ENCODE measurements at places on chromosomes 1 and 21.

DNA sequence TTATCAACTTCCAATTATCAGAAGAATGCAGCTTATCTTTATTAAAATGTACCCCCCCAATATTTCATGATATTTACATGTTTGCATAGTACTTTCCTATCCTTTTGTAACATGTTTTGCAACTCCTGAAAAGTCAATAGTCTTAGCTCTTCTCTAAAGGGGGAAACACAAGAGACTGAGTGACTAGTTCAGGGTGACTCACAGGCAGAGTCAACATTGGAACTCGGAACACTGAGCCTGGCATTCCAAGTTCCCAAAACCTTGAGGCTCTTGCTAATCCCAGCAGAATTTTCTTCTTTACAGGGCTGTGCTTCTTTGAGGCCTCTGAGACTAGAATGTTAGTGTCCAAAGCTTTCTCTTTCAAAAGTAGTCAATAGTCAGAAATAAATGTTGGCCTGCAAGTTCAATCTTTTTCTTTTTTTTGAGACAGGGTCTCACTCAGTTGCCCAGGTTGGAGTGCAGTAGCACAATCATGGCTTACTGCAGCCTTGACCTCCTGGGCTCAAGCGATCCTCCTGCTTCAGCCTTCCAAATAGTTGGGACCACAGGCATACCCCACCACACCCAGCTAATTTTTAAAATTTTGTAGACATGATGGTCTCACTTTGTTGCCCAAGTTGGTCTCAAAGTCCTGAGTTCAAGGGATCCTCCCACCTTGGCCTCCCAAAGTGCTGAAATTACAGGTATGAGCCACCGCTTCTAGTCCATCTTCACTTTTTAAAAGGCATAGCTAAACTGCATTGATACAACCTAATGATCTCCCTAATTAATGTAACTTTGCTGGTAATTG is 37.5 kb downstream of the ZNF281 start:
- DNase-seq = peak; percentile 46

DNA sequence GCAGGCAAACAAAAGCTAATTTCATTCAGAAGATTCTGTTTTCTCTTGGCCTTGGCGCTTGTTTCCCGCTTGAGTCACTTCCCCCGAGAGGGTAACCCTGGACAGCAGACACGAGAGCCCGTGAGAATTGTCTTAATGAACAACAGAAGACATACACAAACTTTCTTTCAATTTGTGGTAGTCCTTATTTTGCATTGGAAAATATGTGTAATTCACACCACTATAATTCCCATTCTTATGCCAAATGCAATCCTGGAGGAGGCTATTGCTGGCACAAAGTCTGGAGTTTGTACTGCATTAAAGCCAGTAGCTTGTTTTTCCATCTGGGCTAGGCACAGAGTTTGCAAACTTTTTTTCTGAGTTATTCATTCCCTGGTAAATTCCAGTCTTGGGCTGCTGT is 109.8 kb upstream of the IVNS1ABP start:
- no peak for DNase-seq

DNA sequence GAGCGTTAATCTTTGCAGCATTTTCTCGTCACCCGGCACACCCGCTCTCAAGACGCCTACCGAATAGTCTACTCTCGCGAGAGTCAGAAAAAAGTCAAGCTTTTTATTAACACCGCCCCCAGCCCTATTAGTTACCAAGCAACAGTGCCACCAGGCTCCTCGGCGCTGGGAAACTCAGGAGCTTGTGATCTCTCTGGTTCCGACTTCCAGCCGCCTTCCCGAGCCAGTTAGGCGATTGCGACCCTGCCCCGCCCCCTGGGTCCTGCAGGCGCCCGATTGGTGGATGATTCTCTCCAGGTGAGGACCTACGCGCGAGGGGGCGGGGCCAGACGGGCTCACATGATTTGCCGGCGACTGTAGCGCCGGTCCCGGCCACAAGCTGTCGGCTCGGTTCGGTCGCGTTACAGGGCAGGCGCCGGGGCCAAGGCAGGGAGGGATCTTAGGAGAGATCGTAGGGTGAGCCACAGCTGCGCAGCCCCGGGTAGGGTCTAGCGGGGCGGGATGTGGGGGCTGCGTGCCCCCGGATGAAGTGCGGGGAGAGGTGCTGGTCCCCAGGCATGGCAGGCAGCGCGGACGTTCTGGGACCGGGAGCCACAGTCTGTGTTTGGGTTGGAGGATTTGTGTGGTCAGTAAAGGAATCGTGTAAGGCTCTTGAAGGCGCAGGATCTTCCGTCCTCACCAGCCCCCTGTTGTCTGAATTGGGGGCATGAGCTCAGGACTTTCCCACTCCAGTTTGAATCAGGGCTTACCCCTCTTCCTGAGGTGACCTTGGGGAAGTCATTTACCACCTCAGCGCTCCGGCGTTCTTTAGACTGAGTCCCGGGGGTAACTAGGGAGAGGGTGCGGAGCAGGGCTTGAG is at the start of gene PFKFB2:
Gene PFKFB2, plus strand, starts transcription at position 365 of the 859 bp plus-strand sequence. CDS start 1,443 bp downstream, outside the sequence.
- peak; percentile 91 for DNase-seq

GRCh38 chr1:34745666-34746065 is 9.2 kb upstream of the GJB5 start:
- no peak for DNase-seq
